ENCODE measurements at places on chromosomes 13 and 19. TPM values are rescaled to one million over a fixed set of nuclear protein-coding genes. Genes with fewer than 3 reads are reported as not detected.
A peak's percentile ranks its signal among the peaks of the same experiment; 100 is the strongest.

The CACNG6 gene
- not detected for total RNA-seq

The MCF2L gene
- total RNA-seq = 13.0 TPM

The FCER2 gene
- total RNA-seq = not detected

GRCh38 chr13:102443249-102443648, 41.4 kb upstream of the FGF14 start:
- peaks cover 5% of the 10 kb centered on the region for H3K27me3 ChIP-seq
- no peaks in the 10 kb centered on the region for H3K36me3 ChIP-seq
- H3K4me1 ChIP-seq = no peaks in the 10 kb centered on the region

DNA sequence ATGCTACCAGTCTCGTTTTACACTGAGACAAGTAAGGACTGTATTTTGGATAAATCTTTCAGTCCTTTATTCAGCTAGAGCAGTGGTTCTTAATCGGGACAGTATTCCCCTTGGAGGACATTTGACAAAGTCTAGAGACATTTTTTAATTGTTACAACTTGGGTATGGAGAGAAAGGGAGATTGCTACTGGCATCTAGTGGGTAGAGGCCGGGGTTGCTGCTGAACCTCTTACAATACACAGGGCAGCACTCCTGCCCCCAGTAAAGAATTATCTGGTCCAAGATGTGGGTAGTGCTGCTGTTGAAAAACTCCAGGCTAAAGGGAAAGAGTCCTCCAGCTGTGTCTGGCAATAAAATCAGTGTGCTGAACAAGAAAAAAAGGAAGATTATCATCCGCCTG, 334.8 kb downstream of the SLC7A1 start:
- H3K27ac ChIP-seq = no peak overlapping the region
- H3K4me1 ChIP-seq = no peaks in the 10 kb centered on the region
- no peaks in the 10 kb centered on the region for H3K27me3 ChIP-seq
- H3K4me3 ChIP-seq = no peak overlapping the region

DNA sequence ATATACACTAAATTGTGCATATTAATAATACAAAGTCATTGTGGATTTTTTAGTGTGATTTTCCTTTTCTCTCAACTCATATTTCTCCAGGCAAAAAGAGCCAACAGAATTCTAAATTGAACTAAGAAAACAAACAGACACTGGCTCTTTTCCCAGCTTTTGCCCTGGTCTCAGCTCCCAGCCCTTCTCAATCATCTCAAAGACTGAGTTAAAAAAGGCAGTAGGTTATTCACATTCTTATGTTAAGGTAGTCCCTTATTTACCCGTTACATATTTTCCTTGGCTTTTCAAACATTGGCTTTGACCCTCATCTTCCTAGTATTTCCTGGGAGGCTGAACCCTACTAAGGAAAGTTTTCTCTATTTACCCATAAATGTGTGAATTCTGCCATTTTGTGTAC, 753.6 kb downstream of the LIG4 start:
- no peak overlapping the region for H3K27ac ChIP-seq
- H3K36me3 ChIP-seq = no peaks in the 10 kb centered on the region
- H3K27me3 ChIP-seq = no peaks in the 10 kb centered on the region
- no peak overlapping the region for H3K4me3 ChIP-seq

DNA sequence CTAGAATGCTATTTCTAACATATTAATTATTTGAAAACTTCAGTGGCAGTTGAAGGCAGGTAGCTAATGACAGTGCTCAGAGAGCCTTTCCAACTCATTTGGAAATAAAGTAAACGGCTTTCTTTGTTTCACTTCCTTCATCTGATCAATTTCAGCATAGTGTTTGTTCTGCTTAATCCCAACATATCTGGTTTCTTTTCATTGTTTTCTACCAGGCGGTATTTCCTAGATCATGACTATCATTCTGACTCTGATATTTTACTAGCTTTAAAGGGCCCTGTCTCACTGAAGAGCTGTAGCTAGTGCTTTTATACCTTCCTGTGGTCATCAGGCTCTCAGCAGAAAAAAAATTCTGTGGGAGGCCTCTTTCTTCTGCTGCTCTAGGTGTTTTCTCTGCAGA, 178.6 kb downstream of the RBM26 start:
- no peak for DNase-seq
- H3K36me3 ChIP-seq = no peaks in the 10 kb centered on the region
- no peaks in the 10 kb centered on the region for H3K27me3 ChIP-seq
- no peaks in the 10 kb centered on the region for H3K4me1 ChIP-seq
- no peak overlapping the region for H3K4me3 ChIP-seq

The MBD3L3 gene
- not detected for total RNA-seq

The ZNF180 gene
- 9.4 TPM for total RNA-seq

DNA sequence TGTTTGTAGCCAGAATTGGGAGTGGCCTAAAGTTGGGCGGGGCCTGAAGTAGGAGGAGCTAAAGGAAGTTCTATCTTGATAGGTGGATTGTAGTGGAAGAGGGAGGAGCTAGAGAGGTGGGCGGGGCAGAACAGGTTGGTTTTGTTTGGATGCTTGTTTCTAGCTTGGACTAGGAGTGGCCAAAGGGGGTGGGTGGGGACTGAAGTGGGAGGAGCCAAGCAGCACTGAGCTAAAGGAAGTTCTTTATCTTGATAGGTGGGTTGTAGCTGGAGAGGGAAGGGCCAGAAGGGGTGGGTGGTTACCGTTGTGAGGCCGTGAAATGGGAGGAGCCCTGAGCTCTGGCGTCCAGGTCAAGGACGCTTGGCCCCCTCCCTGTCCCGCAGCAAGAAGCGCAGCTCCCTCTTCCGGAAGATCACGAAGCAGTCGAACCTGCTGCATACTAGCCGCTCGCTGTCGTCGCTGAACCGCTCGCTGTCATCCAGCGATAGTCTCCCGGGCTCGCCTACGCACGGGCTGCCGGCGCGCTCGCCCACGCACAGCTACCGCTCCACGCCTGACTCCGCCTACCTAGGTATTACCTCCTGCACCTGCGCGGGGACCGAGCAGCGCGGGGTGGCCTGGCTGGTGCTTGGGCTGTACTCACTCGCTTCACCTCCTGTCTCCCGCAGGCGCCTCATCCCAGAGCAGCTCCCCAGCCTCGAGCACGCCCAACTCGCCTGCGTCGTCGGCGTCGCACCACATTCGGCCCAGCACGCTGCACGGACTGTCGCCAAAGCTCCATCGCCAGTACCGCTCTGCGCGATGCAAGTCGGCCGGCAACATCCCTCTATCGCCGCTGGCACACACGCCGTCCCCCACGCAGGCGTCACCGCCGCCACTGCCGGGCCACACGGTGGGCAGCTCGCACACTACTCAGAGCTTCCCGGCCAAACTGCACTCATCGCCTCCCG, 8.0 kb downstream of the DNASE2 start:
- no peaks in the 10 kb centered on the region for H3K27me3 ChIP-seq
- H3K4me3 ChIP-seq = peak overlapping the region; percentile 26
- peaks cover 25% of the 10 kb centered on the region for H3K36me3 ChIP-seq
- no peaks in the 10 kb centered on the region for H3K4me1 ChIP-seq

The KASH5 gene
- total RNA-seq = not detected
